AG09319 (cell line): ENCODE measurements at places on chromosomes 12 and 14.

DNA sequence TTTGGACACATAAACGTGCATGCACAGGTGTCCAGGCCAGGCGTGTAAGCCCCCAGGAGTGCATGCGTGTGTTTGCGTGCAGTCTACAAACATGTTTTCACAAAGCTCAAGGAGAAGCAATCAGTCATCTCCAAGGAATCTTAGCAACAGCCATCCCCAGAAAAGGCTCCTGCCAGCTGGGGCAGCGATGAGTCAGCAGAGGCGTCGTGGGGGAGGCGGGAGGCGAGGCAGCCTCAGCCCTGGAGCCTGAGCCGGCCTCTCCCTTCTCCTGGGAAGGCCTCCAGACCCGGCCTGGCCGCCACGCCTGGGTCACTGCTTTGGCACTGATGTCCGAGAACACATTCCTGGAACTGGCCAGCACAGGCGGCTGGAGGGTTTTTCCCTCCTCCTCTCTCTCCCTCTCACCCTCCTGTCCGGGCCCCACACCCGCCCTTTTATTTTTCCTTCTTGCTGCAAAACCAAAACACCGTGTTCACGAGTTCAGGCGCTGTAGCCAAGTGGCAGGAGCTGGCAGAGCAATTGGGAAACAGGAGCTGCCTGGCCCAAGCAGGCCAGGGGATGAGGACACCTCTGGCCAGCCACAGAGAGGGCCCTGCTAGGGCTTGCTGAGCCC lies 92.7 kb downstream of the LRRC74A start:
- DNase-seq, result peak; percentile 99

GRCh38 chr12:117090816-117091711 lies 8.2 kb downstream of the TESC start:
- no peak for DNase-seq

DNA sequence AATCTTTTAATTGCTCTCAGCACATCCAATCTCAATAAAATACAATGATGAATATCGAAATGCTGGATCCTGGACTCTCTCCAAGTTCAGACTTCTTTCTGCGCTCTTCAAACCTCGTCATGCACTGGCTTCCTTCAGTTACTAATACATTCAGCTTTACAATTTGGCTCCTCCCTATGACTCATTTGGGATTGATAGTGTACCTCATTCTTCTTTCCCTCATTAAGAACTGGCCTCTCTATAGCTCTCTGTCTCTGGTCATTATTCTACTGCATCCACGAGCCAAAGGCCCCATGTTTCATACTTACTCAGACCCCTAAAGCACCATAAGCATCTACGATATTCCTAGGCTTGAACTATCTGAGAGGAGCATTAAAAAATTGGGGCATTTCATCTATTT lies 4.9 kb downstream of the TSPAN8 start:
- no peak for DNase-seq

- DNase-seq, result no peak
Measured at GRCh38 chr14:79483477-79484388, 727.6 kb downstream of the DIO2 start.

- no peak for DNase-seq
Measured at GRCh38 chr14:91606851-91607250, 96.7 kb upstream of the PPP4R3A start.

GRCh38 chr12:39505023-39505422 lies 62.1 kb upstream of the KIF21A start:
- no peak for DNase-seq

DNA sequence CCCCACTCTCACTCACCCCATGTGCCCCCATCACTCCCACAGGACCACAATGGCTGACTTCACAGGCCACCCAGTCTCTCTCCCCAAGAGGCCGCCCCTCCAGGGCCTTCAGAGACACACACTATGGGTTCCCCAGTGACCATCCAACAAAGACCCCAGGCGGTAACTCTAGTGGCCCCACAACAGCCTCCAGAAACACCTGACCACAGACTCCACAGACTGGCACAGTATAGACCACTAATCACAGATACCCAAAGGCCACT lies 3.0 kb downstream of the ZNF605 start:
- DNase-seq, result no peak

GRCh38 chr12:115118177-115118724 lies 434.3 kb upstream of the TBX3 start:
- DNase-seq, result no peak

DNA sequence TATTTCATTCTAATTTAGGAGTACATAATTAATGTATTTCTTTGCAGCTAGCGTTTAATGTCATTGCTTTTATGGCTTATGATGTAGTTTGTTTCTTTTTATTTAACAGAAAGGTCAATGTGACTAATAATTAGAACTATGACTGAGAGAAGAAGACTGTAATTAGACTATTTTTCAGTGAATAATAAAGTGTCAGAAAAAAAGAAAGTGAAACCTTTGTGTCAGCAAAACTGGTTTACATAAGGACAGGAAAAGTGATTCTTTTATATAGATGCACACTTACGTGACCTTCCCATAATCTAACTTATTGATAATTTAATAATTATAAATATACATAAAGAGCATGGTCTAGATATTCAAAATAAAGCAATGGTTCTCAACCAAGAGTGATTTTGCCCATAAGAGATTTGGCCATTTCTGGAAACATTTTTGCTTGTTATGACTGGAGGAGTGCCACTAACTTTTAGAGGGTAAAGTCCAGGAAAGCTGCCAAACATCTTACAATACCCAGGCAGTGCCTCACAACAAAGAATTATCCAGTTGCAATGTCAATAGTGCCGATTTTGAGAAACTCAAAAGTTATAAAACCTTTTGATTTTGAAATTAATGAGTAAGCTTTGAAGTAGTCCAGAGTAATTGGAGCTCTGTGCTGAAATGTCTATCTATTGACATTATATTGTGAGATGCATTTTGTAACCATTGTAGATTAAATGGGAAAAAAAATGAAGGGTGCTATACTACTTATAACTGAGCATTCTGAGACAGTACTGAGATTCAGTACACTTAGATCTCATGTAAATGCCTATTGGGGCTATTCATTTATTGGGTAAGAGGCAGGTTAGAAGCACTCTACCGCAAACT lies 227.1 kb downstream of the C12orf50 start:
- DNase-seq, result no peak

- DNase-seq, result no peak
Measured at GRCh38 chr14:69073915-69074314, 79.0 kb downstream of the DCAF5 start.

GRCh38 chr12:39048395-39048794 lies 143.0 kb upstream of the CPNE8 start:
- DNase-seq, result no peak

DNA sequence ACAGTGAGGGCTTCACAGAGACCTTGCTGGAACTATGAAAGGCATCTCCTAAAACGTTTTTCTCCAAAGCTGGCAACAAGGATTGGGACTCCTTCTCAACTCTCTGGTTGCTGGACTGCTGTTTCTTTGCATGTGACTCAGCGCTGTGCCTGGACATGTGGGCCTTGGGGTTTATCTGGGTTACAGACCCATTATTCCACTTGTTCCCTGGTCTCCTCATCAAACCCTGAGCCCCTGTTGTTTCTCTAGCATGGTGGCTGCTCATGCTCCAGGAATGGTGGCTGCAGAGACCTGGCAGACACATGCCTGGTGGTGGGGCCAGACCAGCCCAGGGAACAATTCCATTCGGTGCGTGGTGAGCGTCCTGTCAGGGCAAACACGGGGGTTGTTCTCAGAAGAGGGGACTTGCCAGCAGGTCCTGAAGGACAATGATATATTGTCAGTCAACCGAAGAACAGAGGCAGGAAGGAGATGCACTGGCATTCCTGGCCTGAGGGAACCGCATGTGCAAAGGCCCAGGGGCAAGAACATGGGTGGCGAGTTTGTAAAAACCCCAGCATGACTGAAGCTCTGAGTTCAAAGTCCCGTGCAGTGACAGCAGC lies 320.1 kb upstream of the RTL1 start:
- DNase-seq, result no peak

DNA sequence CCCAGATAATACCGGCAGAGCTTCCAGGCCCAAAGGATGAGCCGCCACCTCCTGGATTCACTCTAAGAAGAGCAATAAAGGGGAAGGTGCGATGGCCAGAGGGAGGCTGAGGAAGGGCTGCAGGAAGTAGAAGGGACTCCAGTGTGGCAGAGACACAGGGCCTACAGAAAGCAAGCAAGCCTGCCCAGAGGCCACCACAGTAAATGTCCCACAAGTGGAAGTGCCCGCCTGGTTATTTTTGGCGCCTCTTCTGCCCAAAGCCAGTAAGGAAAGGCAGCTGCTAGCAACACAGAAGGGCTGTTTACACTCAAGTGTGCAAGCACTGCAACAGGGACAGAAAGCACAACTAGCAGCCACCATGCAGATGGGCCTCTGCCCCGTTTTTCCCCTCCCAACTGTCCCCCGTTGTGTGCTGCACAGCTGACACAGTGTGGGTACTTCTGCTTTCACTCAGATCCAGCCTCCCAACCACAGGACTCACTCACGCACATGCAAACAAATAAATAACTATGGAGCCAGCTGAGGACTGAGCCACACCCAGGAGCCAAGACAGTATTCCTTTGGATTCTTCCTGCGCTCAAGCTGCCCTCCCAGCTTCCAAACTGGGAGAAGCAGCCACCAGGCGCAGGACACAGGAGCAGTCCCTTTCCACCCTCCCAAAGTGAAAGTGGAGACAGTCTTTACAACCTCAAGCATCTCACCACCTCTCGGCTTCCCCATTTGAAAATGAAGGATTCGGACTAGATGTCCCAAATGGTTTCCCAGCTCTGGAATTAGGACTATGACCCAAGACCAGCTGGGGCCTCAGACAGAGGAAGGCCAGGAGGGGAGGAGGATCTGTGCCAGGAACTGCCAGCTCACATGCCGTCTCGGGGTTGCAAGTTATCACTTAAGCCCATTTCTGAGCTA lies 40.0 kb upstream of the PNMA1 start:
- DNase-seq, result no peak

- DNase-seq, result peak; percentile 98
Measured at GRCh38 chr14:64540208-64541202, at the start of gene HSPA2. Gene HSPA2, plus strand, starts transcription at chr14:64540741. Its CDS starts 109 bp downstream, at chr14:64540850.

DNA sequence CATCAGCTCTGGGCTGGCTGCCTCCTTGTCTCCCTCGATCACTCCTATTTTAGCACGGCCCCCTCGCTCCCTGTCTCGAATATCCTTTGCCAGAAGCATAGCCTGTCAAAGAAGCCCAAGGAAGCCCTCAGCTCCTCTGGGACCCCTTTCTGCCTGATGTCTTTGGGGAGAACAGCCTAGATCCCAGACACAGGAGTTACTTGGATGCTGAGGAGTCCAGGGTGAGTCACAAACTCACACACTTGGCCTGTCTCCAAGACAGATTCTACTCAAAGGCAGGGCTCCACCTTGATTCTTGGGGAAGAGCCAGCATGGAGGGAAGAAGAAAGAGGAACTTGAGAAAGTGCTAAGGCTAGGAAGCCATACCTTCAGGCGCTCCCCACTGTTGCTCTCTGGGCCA lies 8.1 kb downstream of the AVIL start:
- DNase-seq, result no peak

- no peak for DNase-seq
Measured at GRCh38 chr14:51457843-51458562, 193.7 kb upstream of the FRMD6 start.

DNA sequence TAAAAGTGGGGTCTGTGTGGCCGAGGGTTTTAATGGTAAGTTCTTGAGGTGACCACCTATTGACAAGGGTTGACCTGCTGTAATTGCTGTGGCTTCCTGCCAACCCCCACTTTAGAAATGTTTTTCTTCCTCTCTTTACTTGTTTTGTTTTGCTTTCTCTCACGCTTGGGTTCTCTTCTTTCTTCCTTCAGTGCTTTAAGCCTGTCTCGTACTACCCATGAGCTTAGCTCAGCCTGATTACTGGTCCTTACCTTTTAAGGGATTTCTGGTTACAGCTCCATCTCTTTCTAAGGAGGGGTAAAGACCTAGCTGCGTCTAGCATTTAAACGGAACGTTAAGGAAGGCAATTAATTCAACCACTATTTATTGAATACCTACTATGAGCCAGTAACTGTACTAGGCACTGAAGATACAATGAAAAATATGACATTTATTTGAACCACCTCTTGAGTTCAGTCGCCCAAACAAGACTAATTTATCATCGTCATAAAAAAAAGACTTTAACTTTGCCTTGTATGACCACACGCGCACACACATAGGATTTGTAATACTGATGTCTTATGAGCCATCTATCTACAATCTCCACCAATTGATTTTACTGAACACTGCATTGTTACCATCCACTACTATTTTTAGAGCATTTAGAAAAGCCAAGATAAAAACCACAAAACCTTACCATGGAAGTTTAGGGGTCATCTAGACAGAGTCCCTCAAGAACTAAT lies 888 bp upstream of the PPP1R12A start:
- DNase-seq, result peak; percentile 12

GRCh38 chr14:68558096-68558495 lies 234.8 kb downstream of the ZFP36L1 start:
- DNase-seq, result no peak

- no peak for DNase-seq
Measured at GRCh38 chr14:54893151-54893760, 9.4 kb downstream of the GCH1 start.

DNA sequence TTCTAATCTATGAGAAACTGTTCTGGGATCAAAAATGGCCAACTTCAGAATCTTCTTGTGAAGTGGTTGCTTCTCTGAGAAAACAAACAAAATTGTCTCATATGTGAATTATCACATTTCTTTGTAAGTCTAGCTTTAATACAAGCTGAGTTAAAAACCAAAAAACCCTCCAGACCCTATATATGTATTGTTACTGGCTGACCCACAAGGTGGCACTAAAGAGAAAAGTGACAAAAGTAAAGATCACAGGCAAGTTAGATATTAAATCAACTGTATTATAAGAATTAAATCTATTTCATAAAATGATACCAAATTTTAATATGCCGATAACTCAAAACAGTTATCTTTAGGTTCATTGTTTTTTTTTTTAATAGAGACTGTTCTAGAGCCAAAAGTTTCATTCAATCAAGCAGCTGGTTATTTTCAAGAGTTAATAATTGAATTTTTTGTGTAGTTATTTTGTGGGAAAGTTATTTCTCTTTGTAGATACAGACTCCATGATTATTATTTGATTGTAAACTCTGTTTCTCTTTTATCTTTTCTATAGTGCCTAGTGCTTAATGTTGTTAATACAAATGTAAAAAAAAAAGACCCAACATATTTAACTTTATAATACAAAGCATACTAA lies 7.5 kb upstream of the TRHDE start:
- DNase-seq, result no peak

- DNase-seq, result no peak
Measured at GRCh38 chr14:64422756-64423155, 34.6 kb downstream of the MTHFD1 start.

DNA sequence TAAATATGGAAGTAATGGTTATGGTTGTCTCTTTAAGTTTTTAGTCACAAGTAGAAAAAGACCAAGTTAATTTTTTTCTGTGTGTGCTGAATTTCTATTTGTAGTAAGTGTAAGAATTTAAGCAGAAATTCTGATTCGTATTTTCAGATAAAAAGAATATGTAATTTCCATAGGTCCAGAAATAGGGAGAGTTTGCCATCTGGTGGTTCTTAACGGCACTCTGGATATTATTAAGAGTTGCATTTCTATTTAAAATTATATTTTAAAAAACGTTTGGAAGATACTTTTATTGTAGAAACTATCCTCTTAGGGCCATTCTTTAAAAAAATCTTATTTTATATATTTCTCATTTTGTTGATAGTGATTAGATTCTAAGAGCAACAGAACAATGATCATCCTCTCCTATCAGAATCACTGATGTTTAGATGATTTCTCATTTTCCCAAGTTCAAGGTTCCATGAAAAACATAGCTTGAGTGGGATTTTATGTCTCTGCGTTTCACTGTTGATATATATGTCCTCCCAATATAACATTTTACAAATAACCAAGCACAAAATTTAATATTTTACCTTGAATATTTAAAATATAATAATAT lies 88.3 kb downstream of the LRRK2 start:
- DNase-seq, result peak; percentile 4
